Naive B cell (primary cell): ENCODE measurements at places on chromosomes 4 and X. TPM values are rescaled to one million over a fixed set of nuclear protein-coding genes. Genes with fewer than 3 reads are reported as not detected.

DNA sequence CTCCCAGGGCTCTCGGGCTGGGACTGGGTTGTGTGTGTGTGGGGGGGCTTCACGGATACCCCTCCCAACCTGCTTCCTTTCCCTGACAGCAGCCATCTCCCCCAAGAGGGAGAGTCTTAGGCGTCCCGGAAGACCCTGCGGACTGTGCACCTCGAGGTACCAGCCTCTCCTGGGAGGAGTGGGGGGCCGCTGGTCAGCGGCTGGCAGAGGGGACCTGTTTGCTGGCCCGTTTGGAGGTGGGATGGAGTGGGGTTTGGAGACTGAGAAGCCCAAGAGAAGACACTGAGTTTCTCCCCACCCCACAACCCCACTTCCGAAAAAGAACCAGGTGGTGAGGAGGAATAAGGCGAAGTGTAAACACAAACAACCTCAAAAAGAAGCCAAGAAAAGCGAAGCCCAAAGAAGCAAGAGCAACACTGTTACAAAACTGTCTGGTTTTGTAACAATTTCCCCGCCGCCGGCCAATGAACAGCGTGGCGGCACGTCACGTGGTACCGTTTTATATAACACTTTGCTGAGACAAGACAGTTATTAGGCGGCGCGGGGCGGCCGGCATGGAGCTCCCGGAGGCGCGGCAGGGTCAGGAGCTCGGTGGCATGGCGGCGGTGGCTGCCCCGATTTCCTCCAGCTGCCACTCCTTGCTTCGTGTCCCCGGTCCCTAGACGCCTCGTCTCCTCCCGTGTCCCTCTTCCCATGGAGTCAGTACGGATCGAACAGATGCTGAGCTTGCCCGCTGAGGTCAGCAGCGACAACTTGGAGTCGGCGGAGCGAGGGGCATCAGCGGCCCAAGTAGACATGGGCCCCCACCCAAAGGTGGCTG, at the start of gene LONRF3:
Gene LONRF3 (plus strand): TSS at position 531 of the 820 bp plus-strand sequence. CDS start 163 bp downstream, at position 694.
- DNase-seq: peak; percentile 33

- DNase-seq: no peak
Measured at GRCh38 chr4:168981460-168981859, 28.6 kb downstream of the CBR4 start.

DNA sequence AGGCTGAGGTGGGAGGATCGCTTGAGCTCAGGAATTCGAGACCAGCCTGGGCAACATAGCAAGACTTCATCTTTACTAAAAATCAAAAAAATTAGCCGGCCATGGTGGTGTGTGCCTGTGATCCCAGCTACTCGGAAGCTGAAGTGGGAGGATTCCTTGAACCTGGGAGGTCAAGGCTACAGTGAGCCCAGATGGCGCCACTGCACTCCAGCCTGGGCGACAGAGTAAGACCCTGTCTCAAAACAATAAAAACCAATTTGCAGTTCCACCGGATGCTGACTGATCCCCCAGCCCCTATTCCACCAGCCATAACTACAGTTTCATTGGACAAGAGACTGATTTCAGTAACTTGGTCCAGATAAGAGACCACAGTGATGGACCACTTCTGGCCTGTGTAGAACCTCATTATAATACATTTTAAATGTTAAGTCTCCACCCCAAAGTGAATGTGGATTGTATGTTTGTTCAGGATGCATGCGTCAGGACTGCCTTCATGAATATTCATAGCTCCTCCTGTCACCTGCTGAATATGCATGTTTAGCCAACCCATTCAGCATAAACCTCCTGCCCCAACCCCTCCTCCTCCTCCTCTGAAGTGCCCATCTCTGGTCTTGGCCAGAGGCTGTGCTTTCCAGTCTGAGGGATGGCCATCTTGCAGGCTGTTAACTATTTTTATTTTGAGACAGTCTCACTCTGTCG, 2.3 kb upstream of the SLBP start:
- DNase-seq: no peak

MORF4L2 gene
- 60.9 TPM for polyA plus RNA-seq

DNA sequence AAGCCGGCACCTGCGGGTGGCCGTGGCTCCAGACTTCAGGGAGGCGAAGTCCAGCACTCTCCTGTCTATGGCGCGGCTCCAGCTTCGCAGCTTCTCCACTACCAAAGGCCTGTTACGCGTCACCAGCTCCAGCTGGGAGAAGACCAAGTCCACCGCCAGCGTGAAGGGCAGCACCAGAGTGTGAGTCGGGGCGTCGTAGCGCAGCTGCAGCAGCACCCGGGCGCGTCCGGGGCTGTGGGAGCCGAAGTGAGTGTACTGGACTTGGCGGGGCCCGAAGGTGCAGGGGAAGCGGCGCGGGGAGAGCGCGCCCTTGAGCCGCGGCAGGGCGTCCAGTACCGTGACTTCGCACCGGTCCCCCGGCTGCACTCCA, 444 bp downstream of the FREM3 start:
- DNase-seq: no peak

DNA sequence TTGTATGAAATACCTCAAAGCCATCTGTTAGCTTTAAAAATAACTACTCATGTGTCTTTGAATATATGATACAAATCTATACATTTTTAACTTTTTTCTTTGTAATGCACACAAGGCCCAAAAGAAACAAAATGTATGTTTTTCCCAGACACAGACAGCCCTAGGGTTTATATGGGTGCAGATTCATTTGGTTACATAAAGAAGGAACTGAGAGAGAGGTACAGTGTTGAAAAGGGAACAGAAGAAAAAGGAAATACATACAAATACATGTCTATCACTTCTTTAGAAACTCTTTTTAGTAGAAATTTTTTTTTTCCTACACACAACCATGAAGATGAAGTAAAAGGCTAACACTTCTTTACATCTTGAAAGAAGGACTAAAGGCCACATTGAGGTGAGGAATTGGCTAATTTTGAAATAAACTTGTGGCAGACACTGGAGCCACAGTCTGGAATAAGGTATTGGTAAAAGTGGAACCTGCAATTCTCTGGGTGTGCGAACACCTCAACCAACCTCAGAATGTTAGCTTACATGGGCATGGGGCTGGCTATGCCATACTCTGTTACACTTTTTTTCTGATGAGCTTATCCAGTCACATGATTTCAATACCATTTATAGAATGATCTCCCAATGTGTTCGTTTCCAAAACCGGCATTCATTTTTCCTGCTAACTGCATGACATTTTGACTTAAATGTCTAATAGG, 67.9 kb downstream of the FAM47C start:
- no peak for DNase-seq

FREM3 gene
- polyA plus RNA-seq: not detected

TRIM61 gene
- 1.5 TPM for polyA plus RNA-seq
